ENCODE measurements at places on chromosomes 16 and 17.

DNA sequence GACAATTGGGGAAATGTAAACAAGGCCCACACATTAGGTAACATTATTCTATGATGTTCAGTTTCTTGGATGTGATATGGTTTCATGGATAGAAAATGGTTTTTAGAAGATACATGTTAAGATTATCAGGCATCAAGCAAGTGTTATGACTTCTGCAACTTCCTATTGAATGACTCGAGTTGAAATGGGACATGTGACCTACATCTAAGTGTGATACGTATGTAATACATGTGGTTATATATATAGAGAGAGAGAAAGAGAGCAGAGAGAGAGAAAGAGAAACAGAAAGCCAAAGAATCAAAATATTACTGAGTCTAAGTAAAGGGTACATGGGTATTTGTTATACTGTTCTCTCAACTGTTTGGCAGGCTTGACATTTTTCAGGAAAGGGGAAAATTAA is 1.7 kb downstream of the TMEM170A start:
- DNase-seq, result no peak

DNA sequence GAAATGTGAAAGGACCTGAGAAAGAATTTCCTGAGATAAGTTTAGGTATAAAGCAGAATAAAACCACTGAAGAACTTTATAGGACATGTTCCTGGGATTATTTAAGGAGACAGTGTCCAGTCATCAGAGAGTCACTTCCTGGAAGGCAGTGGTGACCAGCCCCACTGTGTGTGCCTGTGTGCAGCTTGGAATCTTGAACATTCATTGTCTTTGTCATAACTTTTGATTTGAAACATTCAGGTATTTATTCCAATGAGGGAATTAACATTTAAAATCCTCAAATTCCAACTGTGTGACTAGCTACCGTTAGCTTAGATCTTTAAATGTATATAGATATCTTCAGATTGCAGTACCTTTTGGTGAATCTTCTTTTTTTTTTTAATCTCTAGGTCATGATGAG is 61.7 kb upstream of the MRC2 start:
- DNase-seq, result no peak

- no peak for DNase-seq
Observed at GRCh38 chr17:147796-148740, 10.7 kb downstream of the SCGB1C2 start.

DNA sequence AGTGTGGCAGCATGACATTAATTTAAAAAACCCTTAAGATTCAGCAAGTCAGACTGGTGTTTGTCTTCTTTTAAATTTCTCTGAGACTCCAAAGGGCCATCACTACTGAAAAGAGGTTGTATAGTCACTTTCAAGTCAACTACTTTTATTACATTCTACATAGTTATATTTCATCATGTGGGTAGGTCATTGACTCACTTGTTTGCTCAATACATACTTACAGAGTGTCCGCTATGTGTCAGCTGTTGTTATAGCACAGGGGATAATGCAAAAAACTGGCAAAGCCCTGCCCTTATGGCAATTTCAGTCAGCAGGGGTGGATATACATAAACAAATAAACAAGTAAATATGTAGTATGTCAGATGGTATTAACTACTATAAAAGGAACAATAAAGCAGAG is 2.5 kb upstream of the MYH4 start:
- no peak for DNase-seq

- DNase-seq, result peak; percentile 59
Observed at GRCh38 chr17:72683506-72684404, 408.7 kb downstream of the SLC39A11 start.

DNA sequence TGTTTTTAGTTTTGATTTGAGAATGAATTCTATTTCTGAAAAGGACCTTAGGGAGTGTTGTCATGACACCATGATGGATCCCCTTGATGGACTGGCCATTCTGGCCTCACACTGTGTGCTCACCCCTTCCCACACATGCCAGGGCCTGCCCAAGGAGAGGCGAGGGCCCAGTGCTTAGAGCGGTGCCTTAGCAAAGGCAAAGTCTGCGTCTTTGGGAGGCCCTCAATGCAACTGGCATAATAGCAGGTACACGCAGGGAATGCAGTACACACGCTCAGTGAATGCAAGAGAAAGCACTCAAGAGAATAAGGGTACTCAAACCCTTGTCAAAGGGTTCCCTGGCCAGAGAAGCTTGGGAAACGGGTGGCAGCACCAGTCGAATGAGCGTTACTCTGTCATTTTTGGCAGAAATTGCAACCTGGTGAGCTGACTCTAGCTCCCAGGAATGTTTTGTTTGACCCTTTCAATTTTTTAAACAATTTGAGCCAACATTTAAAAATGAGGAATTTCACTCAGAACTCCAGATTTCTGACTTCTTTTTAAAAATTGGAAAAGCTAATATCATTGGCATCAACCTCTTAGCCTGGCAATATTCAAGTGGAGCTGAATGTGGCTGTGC is 32.1 kb downstream of the NKD1 start:
- no peak for DNase-seq

DNA sequence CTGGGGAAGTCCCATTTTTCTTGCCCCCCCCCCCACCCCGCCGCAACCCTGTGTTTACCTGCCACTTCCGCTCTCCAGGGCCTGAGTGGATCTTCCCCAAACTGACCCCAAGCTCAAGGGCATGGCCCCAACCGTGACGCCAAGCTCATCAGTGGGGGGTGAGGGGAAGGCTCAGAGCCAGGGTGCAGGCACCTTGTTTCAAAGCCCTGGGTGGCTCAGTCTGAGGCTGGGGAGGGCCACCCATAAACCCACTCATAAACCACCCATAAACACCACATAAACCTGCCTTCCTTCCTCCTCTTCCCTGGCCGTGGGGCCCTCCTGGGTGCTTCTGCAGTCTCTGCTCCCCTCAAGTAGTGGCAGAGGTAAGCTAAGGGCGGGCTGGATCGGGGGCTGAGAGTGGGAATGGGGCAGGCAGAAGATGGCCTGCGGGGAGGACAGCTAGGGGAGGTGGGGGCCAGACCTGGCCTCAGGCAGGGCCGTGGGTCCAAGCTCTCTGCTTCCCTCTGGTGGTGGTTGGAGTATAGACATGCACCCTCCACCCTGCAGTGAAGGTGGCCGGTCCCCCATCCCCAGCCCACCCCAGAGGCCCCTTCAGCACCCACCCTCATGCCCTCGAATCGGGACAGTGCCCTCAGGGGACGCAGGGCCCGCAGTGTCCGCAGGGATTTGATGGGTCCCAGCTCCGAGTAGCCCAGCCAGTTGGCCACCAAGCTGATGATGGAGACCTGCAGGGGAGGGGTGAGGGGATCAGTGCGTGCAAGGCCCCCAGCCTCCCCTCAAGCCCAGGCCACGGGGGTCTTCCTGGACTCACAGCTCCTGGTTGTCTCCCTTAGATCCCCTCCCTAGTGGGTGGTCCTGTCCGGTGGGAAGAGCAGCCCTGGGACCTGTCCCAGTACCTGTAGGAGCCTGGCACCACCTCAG is 14.6 kb upstream of the CD79B start:
- DNase-seq, result peak; percentile 57

GRCh38 chr17:9999919-10000695 is 95.0 kb upstream of the RCVRN start:
- DNase-seq, result no peak

Measured in colonic mucosa (tissue), 4 donors.